IMR-90 (cell line): ENCODE measurements at places on chromosomes 3 and 15. TPM values are rescaled to one million over a fixed set of nuclear protein-coding genes. Genes with fewer than 3 reads are reported as not detected.
A peak's percentile ranks its signal among the peaks of the same experiment; 100 is the strongest.

DNA sequence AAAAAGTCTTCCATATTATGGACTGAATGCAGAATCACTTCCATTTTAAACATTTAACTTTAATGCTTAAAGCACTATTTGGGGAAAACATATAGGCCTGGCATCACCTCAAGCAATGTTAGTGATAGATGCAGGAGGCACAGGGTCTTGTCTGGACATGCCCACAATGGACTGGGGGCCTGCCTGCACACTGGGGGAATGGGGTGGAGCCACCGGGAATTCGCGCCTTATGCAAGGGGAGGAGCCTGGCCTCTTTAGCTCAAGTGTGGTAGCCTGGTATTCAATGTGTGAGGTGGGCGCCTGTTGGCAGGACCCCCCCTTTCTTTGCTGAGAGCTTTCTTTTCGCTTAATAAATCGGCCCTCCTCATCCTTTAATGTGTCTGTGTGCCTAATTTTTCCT, 29.9 kb downstream of the ACKR4 start:
- DNase-seq, result no peak

DNA sequence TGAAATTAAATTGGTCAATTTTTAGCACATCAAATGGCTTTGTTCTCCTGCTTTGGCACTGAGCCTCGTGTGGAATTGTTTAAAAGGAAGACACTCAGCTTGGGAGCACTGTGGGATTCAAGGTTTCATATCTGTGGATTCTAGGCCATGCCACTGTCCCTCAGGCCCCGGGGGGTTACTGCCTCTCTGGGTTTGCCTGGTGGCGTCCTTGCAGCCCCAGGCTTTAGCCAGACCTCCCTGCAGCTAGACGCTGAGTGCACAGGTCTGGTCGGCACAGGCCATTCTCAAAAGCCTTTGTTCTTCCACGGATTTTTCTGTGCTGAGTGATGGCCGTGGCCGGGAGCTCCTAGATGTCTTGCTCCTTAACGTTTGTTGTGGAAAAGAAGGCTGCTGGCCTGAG, 76.2 kb downstream of the CACNA2D3 start:
- no peak for DNase-seq

DNA sequence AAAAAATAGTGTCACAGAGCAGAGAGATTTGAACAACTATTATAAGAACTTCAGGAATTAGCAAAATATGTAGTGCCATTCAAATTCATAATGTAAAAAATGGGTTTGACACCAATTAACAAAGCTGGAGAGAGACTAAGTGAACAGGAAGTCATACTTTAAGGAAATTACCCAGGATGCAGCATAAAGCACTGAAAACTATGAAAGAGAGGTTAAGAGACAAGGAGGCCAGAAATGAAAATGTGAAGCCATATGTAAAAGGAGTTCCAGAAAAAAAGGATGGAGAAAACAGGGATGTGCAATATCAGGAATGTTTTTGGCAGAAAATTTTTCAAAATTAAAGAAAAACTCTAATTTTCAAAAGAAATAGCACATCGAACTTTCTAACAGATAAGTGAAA, 57.6 kb downstream of the SLCO2A1 start:
- DNase-seq, result no peak

GRCh38 chr3:188233320-188233719, 79.4 kb downstream of the LPP start:
- peak; percentile 78 for DNase-seq

- DNase-seq, result peak; percentile 27
Measured at GRCh38 chr3:21745966-21746365, 5.0 kb downstream of the ZNF385D start.

DNA sequence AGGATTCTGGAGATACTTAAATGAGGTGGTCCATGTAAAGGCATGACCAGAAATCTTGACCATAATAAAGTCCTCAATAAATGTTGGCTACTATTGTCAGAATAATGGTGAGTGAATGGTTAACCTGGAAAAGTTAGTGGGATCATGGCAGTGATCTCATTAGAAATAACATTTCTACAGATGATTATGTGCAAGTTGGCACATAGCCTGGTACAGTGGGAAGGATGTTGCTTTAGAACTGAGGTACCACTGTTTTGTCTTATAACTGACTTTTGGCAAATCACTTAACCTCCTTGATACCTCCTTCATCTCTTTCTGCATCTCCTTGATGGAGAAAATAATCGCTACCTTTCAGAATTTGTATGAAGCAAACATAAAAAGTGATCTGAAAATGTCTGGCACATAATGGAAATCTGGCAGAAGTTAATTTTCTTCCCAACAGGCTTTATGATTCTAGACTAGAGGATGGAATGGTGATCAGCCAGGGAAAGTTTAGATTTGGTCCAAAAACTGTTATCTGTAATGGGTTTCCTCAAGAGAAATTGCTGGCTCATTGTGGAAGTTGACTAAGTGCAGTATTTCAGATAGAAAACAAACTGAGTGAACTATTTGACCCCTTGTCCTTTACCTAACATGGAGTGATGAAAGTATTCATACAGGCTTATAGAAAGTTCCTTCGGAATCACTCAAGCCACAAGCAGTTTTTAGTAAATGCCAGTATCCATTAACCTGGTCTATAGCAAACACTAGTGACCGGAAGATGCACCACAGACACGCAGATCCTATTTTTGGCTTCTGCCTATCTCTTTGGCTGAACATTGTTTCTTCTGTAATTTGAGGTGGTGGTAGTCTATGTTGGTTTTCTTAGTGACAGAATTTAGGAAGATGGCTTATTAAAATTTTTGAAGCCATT, 449.6 kb upstream of the TGFBR2 start:
- DNase-seq, result peak; percentile 37

DNA sequence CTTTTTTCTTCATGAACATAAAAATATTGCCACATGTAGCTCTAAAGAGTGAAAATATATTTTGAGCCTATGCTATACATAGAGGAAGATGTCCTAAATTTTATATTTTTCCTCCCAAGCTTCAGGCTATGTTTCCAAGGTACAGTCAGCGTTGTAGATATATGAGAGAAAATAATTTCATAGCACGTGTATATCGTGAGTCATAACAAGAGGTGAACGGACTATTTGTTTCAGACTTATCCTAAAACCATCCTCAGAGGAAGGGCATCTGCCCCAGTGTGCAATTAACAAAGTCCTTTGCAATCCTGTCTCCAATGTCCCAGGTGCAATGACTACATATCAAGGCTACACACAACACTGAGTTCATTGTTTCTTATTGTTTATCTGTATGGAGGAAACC, 177.3 kb upstream of the ARRDC4 start:
- DNase-seq, result no peak

DNA sequence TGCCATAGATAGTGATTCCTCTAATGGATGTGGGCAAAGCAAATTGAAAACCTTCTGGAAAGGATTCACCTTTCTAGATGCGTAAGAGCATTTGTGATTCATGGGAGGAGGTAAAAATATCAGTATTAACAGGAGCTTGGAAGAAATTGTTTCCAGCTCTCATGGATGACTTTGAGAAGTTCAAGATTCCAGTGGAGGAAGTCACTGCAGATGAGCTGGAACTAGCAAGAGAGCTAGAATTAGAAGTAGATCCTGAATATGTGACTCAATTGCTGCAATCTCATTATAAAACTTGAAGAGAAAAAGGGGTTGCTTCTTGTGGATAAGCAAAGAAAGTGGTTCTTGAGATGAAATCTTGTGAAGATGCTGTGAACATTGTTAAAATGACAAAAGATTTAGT, 88.0 kb upstream of the ACKR4 start:
- peak; percentile 46 for DNase-seq

DNA sequence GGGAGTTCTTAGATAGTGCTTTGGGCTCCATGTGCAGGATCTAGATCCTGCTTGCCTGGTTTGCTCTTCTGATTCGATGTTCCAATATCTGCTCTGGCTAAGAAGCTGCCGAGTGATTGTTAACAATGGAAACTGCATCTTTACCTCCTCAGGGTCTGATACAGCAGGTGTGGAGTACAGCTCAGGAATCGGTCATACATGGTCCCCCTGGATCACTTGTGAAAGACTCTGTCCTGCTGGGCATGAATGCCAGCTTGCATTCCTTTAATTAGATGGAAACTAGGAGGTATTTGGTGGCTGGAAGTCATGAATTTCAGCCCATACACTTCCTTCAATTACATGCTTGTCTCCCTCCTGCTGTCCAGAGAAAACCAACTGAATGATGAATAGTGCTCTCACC, 95.3 kb downstream of the CHRNA7 start:
- DNase-seq, result no peak

DNA sequence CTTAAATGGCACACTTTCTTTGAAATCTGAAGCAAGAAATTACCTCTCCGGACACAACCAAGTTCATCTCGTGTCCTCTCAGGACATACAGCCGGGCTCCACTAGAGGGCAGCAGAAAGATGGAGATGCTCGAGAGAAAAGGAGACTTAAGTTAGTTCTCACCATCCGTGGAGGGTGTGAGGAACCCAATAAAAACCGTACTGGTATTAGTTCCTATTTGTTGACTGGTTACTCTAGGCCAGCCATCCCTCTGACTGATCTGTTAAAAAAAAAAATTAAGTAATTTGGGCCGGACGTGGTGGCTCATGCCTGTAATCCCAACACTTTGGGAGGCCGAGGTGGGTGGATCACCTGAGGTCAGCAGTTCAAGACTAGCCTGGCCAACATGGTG, 7.9 kb upstream of the CYP11A1 start:
- peak; percentile 77 for DNase-seq

DNA sequence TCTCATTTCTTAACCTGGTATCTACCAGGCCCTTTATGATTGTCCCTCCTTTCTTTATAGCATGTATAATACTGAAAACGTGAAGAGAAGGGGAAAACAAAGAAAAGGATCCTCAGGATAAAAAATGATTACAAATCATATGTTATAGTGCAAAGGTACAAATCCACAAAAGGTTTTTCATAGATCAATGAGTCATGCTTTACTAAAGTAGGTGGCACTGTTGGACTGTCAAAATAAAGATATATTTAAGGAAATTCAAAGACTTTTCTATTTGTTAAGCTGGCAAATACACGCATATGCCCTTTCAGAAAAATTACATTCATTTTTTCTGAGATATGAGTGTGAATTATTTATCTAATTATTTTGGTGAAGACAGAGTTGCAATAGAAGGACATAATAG, 151.6 kb downstream of the CADM2 start:
- no peak for DNase-seq

GRCh38 chr3:173770796-173771573, 373.4 kb downstream of the NLGN1 start:
- peak; percentile 15 for DNase-seq

DNA sequence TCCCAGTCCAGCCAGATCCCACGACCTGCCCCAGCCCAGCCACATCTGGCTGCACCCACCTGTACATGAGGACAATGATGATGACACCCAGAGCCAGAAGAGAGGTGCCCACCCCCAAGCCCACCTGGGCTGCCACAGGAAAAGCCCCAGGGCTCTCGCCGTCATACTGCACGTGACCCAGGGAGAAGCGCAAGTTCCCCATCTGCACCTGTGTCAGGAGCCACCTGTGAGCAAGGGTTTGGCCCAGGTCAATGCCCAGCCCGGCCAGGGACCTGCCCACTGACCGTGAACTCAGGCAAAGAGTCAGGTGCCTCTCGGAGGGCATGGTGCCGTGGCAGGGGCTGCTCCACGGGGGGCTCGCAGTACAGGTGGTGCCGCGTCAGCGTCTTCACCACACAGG, 16.3 kb downstream of the PLXNB1 start:
- no peak for DNase-seq

DNA sequence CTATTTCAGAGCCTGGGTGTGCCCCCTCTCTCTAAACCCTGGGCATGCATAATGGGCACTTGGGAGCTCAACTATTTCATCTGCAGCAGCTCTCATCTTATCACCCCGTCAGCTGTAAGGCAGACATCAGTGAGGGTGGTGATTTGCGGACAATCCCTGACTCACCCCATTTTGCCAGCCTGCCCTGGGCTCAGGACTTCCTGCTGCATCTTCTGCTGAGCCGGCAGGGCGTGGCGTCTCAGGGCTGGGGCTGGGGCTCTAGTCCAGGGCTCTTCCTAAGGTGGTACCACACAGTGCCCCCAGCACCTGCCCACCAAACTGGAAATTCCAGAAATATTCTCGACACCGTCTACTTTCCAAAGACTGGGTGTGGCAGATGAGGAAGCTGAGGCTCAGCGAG, 925 bp upstream of the PSTPIP1 start:
- no peak for DNase-seq

LSAMP gene
- total RNA-seq, result 7.9 and 8.1 TPM in 2 replicates

DZIP3 gene
- 9.9 and 11.7 TPM in 2 replicates for total RNA-seq

TPRG1 gene
- total RNA-seq, result 0.56 TPM in 1 of 2 replicates, not detected in the other
